EH (cell line): ENCODE measurements at places on chromosomes 4 and X.
A peak's percentile ranks its signal among the peaks of the same experiment; 100 is the strongest.

- DNase-seq, result no peak
Observed at GRCh38 chr4:173499658-173500535, 30.1 kb downstream of the HAND2 start.

GRCh38 chrX:13028871-13029636, 15.4 kb downstream of the FAM9C start:
- DNase-seq, result peak; percentile 82

GRCh38 chrX:78103623-78104446, at the start of gene PGK1:
Gene PGK1 (plus strand): TSS chrX:78104248. CDS start chrX:78104341, 93 bp downstream.
- peak; percentile 96 for DNase-seq

GRCh38 chr4:81854406-81854805, 382.7 kb upstream of the RASGEF1B start:
- DNase-seq, result no peak

GRCh38 chrX:123450222-123450621, 266.1 kb downstream of the GRIA3 start:
- DNase-seq, result peak; percentile 2

DNA sequence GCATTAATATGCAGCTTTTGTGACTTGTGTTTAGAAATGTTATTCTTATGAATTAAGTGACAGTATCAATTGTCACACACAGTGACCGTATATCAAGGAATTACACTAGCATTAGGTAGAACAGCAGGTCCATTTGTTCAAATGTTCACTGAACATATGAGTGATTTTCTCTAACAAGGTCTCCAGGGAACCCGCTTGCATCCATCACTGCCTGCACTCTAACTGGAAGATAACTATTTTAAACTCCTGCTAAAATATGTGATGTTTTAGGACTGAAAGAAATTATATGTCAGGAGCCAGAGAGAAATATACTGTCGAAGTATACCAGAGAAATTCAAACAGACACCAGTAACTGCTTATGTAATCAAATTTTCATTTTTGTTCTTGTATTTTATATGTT, 1395.7 kb downstream of the PCDH18 start:
- no peak for DNase-seq

DNA sequence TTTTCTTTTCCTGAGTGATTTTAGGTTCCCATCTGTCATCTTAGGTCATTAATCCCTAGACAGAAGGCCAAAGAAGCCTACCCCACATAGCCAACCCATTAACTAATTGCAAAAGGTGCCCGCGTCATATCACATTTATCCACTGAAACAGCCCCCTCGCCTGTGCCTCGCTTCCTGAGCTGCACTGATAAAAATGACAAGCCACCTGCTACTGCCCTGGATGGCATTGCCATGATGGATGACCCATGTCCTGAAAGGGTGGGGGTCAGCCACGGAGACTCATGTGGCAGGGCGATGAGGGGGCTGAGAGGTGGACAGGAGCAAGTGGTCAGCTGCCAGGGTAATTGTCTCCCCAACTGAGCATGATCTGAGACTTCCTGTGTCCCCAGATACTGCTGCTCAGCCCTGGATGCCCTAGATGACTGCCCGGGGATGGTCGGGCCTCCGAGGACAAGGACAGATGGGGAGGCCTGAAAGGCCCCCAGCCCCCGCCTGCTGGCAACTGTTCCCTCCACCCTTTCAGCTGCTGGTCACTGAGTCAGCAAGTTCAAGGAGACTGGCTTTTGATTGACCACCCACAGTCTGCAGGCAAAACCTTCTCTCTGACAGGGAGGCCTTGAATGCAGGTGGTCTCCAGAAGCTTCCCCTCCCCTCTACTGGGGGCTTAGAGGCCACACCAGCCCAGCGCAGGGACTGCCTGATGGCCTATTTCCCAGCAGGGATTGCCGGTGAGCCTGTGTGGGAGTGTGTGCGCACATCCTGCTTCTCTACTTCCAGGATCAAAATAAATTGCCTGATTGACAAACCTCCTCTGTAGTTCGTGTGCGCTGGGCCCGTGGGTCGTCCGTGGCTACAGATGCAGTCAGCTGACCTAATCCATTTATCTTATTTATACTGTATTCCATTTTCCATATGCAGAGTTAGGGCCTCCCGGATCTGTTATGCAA, 496.3 kb downstream of the BCOR start:
- DNase-seq, result no peak

- no peak for DNase-seq
Observed at GRCh38 chr4:31041385-31041784, 321.2 kb downstream of the PCDH7 start.

DNA sequence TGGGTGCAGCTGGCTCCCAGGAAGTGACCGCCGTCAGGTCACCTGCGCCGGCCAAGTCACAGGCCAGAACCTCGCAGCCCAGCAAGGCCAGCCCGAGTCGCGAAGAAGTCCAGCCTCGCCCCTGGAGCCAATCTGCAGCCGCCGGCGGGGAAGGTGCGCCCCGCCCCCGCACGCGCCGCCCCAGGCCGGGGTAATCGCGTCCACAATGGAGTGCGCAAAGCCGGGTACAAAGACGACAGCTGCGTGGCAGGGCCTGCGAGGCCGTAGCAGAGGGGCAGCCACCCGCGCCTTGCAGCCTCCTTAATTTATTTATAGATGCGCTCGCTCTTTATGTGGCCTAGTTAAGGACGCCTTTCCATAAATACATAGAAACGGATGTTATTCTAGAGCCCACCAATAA, 139.4 kb upstream of the CPEB2 start:
- DNase-seq, result no peak

DNA sequence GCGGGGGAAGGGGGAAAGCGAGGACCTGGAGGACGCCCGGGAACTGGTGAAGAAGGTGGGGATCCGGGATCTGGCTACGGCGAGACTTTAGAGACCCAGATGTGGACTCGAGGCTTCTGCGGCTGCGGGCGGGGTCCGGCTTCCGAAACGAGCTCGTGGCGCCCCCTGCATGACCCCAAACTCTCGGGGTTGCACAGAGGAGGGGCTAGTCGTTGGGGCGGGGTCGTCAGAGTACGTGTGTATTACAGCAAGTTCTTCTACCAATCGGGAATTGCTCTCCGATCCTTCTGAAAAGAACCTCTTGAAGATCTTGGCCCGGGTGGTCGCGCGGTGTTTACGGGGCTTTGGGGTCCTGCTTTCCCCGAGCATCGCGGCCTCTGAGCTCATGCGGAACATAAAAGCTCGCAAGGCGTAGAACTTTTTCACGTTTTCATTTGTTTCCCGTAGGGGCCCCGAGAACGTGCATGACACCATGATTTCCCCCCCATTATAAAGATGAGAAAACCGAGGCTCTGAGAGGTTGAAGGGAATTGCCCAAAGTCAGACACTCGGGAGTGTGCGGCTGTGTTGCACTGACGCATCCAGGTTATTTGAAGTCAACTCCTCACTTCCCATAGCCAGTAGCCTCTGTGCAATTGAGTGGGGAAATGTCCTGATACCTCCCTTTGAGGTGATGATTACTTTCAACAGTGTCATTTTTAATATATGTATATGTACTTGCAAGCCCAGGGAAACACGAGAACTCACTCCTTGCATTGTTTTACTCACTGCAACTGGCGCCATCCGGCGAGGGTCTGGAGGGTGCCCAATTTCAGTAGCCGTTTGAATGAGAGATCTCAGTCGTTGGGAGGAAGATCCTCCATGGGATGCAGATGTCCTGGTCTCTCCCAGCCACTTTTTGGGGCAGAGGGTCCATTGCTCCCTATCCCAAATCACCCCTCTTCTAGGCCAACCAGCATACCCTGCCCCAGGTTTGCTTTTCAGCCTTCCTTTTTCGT, at the start of gene BEND4:
Gene BEND4 (minus strand): TSS at position 149 of the 998 bp plus-strand sequence. CDS start 512 bp downstream, outside the sequence.
- DNase-seq, result no peak

GRCh38 chrX:75086731-75087195, 69.3 kb downstream of the ABCB7 start:
- DNase-seq, result no peak

- DNase-seq, result no peak
Observed at GRCh38 chrX:30576881-30577280, 685 bp downstream of the TASL start.
